Neural crest cell (in vitro differentiated cells): ENCODE measurements at places on chromosomes 7 and 10.

DNA sequence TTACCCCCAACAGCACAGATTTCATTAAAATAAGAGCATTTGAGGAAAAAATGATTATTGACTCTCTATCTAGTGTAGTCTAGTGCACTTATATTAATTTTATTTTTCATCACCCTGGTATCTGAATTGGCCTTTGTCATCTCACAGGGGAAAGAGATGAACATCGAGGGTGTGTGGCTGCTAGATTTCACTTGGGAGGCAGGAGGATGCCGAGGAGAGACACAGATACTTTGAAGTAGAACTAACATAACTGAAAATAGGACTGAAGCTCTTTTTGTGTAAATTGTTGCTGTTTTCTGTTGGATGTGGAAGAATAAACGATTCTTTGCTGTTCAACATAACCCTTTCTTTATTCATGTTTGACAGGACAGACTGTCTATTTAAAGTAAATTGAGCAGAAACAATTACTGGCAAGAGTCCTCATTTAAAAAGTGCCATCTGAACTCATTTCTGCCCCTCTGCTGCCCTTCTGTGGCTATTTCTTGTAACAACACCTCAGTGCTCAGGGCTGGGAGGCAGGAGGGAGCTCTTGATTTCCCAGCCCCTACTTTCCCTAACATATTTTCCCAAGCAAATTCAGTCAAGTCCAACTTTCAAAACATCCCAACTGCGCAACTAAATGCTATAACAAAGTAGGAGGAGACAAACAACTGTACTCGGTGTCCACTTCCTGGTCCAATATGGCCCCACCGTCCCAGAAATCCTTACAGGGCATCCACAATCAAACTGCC, 15.6 kb downstream of the LYZL1 start:
- peak; percentile 60 for DNase-seq

DNA sequence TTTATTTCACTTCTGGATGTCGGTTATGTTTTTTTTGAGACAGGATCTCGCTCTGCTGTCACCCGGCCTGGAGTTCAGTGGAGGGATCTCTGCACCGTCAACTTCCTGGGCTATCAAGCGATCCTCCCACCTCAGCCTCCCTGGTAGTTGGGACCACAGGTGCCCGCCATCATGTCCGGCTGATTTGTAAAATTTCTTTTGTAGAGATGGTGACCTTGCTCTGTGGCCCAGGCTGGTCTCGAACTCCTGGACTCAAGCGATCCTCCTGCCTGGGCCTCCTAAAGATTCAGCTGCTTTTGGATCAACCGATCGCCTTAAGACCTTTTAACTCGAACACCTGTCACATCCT, 606 bp upstream of the RABGEF1 start:
- no peak for DNase-seq

GRCh38 chr10:128036746-128037543, 89.3 kb downstream of the MKI67 start:
- DNase-seq: no peak

- DNase-seq: no peak
Measured at GRCh38 chr7:50618281-50618680, 53.1 kb upstream of the DDC start.

DNA sequence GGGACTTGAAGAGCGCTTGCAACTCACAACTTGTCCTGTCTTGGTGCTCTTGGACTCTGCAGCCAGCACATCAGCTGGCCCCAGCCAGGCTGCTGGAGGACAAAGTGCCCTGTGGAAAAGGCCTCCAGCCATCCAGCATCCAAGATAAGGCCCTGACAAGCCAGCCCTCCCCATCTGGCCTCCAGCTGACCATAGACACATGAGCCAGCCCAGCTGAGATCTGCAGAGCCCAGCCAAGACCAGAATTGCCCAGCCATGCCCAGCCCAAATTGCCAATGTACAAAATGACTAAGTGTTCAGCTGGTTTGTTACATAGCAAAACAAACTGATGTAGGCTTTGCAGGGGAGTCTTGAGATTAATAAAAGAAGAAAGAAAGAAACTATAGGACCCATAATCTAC, 36.0 kb upstream of the FRMD4A start:
- DNase-seq: no peak

- no peak for DNase-seq
Measured at GRCh38 chr10:111007486-111007885, 69.3 kb upstream of the ADRA2A start.

GRCh38 chr7:95199779-95200558, 124.4 kb downstream of the PON1 start:
- peak; percentile 18 for DNase-seq

- DNase-seq: no peak
Measured at GRCh38 chr10:103553743-103554487, 60.4 kb downstream of the NEURL1 start.

DNA sequence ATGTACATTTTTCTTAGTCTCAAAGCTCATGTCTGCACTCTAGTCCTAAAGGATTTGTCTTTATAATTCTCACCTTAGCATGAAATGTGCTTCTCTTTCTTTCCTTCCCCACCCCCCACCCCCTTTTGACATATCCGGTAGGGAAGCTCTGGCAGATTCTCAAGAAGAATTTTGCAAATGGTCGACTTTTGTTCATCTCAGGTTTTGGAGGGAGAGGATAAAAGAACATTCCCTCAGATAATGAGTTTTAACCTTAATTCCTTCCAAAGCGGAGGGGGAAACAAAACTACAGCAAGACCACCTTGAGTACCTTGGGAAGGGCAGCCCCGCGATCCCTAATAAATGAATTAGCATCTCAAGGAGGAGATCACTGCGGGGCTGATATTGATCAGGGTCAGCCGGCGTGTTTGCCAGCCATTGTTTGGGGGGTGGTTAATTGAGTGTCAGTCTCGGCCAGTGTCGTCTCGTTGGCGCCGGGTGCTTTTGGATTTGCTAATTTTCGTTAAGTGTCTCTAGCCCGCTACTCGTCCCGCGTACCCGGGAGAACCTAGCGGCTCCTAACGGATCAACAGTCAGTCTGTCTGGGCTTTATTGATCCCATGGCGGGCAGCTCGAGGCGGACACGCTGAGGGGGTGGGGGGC, 874 bp upstream of the BAMBI start:
- peak; percentile 25 for DNase-seq

DNA sequence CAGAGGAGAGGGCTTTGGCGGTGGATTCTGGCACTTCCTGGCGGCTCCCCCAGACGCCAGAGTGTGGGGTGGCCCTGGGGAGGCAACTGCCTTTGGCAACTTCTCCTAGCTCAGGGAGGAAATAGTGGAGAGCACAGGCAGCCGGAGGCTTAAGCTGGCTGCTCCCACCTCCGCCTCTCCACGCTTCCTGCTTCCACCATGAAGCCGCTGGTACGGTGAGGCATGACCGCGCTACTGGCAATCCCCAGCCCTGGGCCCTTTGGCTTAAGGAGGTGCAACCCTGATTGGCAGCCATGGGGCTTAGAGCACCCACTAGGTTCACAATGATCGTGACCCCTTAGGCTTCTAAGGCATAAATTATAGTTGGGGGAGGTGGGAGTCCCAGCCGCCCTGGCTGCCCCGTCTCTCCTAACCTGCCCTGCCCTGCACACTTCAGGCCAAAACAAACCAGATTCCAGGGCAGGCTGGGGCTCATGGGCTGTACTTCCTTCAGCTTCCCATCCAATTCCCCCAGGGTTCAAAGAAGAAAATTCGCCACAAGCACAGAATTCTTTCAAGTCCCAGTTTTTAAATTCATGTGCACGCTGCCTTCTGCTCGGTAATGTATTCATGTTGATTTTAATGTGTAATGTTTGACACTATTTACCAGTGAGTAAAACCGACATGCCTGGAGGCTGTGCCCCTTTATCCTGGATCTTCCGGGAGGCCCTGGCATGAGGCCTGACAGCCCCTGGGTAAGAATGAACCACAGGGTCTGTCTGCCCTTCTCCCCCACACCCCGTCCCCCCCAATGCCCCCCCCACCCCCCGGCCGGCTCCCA, 90.7 kb upstream of the LRRC4 start:
- DNase-seq: no peak

DNA sequence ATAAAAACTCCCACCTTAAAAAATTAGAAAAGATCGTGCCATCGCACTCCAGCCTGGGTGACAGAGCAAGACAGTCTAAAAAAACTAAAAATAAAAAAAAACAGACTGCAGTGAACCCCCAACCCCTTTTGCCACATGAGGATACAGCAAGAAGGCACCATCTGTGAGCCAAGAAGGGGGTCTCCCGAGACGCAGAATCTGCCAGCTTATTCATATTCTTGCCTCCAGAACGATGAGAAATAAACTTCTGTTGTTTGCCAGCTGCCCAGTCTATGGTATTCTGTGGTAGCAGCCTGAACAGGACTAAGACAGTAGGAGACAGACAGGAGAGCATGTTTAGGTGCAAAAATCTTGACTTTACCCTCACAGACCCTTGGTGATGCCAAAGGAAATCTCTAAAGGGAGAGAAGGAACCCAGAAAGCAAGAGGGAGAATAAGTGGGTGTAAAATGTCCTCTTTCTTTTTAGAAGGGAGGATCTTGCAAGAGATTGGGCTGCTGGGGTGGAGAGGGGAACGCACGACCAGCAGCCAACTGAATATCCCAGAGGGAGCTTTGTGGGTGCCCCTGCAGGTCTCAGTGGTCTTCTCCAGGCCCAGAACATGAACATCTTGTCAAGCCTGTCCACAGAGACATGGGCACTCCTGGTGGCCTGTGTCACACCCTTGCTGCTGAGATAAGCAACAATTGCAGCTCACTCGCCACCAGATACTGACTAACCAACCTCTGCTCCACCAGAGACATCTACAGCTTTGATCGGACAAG, 400.7 kb upstream of the FOXK1 start:
- no peak for DNase-seq

GRCh38 chr7:75639886-75640190, 98.9 kb downstream of the HIP1 start:
- no peak for DNase-seq

- no peak for DNase-seq
Measured at GRCh38 chr7:115662120-115662519, 368.4 kb downstream of the TFEC start.

DNA sequence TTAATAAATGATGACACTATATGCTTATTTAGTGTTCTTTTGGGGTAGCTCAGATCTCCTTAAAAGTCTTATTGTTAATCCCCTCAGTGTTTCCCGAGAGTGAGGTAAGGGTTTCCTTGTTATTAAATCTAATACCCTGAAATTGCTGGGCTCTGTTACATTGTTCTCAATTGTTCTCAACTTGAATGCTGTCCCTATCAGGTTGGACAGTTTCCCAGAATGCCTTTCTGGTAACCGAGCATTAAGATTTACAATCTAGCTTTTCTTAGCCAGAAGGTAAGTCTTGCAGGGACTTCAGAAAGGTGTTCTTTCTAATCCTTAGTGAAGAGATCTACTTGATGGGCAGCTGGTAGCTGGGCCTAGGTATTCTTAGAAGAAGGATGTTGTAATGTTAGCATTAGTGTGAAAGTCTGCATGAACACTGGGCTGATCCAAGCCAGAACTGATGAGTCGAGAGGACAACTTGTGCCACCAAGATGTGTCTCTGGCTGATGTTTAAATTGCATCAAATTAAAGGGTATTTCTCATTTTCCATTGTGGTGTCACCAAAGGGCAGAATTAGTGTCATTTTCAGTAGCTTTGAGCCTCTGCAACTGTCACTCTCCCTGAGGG, 89.9 kb downstream of the SND1 start:
- no peak for DNase-seq

- peak; percentile 16 for DNase-seq
Measured at GRCh38 chr10:99232360-99232999, 3.2 kb downstream of the HPSE2 start.

DNA sequence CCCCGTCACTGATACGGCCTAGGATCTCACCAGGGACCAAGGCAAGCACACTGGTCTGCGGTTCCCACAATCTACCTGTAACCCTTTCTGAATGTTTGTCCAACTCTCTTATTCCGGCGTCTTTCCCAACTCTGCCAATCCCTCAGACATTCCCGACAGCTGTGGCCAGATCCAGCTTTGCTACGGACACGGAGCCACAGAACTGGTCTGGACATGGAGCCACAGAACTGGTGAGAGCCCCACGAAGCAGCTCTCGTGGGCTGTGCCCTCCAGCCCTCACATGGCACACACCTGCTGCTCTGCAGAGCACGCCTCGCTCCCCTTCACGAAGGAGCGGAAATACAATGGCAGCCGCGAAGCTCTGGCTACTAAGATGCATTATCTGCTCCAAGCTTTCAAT, 376.8 kb downstream of the DNAJB6 start:
- no peak for DNase-seq

- DNase-seq: no peak
Measured at GRCh38 chr7:106965108-106965507, 79.4 kb upstream of the PRKAR2B start.

GRCh38 chr10:122281018-122281626, 10.0 kb downstream of the BTBD16 start:
- DNase-seq: no peak

DNA sequence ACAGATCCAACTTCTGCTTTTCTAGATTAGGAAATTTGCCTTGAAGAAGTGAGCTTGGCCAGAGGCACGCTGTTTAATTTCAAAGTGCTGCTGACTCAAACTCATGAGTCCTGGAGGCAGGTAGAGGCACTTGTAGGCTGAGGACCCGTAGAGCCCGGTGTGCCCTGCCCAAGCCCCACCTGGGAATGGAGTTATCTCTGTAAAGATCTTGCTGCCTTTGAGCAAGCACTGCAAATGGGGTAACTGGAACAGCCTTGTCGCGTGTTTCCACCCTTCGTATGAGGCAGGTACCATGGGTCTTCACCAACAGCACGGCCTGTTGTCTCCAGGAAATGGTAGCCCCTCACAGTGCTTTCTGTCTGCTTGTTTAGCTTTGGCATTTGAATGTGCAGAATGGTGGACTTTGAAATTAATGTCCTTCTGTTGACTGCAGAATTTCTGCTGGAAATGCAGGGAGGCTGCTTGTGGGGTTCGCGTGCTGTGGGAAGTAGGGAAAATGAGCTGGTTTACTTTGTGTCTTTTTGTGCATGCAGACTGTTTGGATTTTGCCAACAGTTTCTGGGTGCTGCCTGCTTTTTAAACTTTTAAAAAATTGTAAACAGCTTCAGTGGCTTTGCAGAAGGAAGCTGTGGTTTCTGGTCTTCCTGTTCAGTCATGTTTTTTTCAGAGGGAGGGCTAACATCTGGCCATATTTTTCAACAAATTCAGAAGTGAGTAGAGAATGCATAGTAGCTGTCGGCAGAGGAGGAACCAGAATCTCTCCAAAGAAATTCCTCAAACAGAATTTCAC, 27.2 kb downstream of the CCM2 start:
- DNase-seq: no peak

- DNase-seq: no peak
Measured at GRCh38 chr10:62554632-62555199, 180.5 kb downstream of the ZNF365 start.
